ENCODE measurements at places on chromosomes 13 and 19. TPM values are rescaled to one million over a fixed set of nuclear protein-coding genes. Genes with fewer than 3 reads are reported as not detected.
A peak's percentile ranks its signal among the peaks of the same experiment; 100 is the strongest.

The ZNF765 gene
- total RNA-seq: 4.0 TPM

DNA sequence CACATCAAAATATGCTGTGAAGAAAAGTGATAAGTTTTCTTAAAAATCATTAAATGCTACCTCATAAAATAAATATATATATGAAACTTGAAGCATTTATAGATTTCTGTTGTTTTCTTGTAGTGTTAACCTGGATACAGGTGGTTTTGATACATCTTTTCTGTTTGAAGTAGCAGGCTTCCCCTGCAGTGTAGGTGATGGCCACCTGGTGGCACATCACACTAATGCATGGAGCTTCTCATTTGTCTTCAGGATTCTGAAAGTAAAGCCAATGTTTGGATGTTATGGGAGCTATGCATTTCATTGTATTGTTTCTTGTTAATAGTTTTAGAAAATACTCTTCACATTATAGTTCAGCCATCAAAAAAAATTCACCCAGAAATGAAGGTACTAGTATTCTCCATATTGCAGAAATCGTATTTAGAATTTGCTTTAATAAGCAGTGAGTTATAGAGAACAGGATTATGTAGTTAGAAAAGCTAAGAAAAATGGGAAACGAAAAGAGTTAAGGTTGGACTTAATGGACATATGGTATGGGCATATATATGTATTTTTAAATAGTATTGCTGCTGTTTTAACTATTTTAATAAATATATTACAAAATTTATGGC, 18.7 kb downstream of the GPR180 start:
- DNase-seq: no peak
- H3K4me1 ChIP-seq: no peaks in the 10 kb centered on the region
- peaks cover 52% of the 10 kb centered on the region for H3K36me3 ChIP-seq
- no peak overlapping the region for H3K4me3 ChIP-seq

DNA sequence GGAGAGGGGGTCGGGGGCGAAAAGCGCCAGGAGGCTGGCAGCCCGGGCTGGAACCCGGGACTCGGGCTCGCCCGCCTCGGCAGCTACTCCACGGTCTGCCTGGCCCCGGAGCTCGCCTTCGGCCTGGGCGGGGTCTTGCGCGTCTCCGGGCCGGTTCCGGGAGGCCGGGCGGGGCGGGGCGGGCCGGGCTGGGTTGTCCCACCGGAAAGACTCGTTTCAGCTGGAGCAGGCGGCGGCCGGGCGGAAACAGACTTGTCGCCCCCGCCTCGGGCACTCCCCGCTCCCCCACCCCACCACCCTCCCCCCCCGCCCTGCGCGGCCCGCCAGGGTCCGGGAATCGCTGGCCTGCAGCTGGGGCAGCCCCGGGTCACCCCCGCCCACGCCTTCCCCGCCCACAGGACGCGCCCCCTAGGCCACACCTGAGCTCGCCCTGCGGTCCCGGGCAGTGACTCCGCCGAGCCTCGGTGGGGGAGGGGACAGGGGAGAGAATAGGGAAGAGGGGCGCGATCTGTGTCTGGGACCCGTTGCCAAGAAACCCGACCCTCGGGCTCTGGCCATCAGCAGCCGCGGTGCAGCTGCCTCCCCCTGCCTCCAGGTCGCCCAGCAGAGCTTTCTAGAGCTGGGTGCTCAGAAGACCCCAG, 109.4 kb downstream of the KCTD15 start:
- peaks cover 35% of the 10 kb centered on the region for H3K4me1 ChIP-seq
- DNase-seq: peak; percentile 83
- H3K4me3 ChIP-seq: peak overlapping the region; percentile 71
- H3K27me3 ChIP-seq: peaks cover 67% of the 10 kb centered on the region
- peak overlapping the region; percentile 94 for H3K27ac ChIP-seq

GRCh38 chr13:110924639-110924934, 9.7 kb upstream of the ANKRD10 start:
- H3K4me3 ChIP-seq: no peak overlapping the region
- H3K4me1 ChIP-seq: peaks cover 42% of the 10 kb centered on the region
- H3K27ac ChIP-seq: peak overlapping the region; percentile 21
- DNase-seq: no peak
- no peaks in the 10 kb centered on the region for H3K27me3 ChIP-seq

Measured in left ventricle myocardium inferior (tissue), 1 donor.